SJSA1 (cell line): ENCODE measurements at places on chromosomes 5 and 9. TPM values are rescaled to one million over a fixed set of nuclear protein-coding genes. Genes with fewer than 3 reads are reported as not detected.

Gene KCNV2
- total RNA-seq: not detected in 2 replicates

GRCh38 chr5:65076251-65076869, 307.6 kb downstream of the CWC27 start:
- peak; percentile 15 for DNase-seq

GRCh38 chr5:31845361-31845760, 206.4 kb downstream of the PDZD2 start:
- DNase-seq: no peak

Gene GHR
- total RNA-seq: 0.05 and 0.66 TPM in 2 replicates

- no peak for DNase-seq
These were observed 287.7 kb downstream of the FBXL7 start for GRCh38 chr5:15787681-15788080.
